Activated CD8-positive, alpha-beta T cell treated with anti-CD3 and anti-CD28 coated beads, Interleukin-2, amount 10 ng/mL, durations not matched to agents 7 days and 5 days (primary cell): ENCODE measurements at places on chromosomes 3 and 15.

DNA sequence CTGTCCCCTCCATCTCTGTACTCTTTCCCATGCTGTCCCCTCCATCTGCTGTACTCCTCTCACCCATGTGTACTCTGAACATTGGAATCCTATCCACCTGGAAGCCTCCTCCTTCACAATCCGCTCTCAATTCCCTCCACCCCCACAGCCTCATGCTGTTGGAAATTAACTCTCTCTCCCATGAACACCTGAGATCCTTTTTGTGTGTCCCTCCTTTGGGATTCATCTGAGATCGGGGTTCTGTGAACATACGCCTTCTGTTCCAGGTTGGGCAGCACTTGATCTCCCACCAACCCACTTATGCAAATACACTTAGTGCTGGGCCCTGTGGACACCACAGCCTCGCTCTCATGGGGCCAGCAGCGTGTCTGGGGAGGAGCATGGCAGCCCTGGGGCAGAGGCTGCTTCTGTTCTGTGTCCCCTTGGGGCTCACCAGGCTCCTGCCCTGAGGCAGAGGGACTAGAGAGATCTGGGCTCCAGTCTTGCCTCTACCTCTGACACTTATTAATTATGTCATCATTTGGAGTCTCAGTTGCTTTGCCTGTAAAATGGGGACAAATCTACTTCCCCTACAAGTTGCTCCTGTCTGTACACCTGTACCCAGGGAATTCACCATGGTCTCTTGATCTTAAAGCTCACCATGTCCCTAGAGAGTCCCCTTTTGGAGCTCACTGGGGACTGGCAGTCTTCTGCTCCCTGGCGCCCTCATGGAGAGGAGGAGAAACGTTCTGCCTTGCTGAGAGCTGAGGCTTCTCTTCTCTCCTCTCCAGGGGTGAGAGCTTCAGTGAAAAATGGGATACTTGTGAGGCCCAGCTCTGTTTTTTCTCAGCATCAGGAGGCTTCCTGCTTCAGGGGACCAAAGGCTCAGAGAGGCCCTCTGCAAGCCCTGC is 42.7 kb downstream of the ITGA11 start:
- no peak overlapping the region for H3K4me3 ChIP-seq
- H3K27ac ChIP-seq = peak overlapping the region; percentile 62
- peaks cover 25% of the 10 kb centered on the region for H3K4me1 ChIP-seq
- DNase-seq = no peak
- H3K27me3 ChIP-seq = peaks cover 22% of the 10 kb centered on the region

GRCh38 chr3:12901623-12902045 is 60.3 kb upstream of the RPL32 start:
- peaks cover 25% of the 10 kb centered on the region for H3K36me3 ChIP-seq
- H3K4me1 ChIP-seq = peaks cover 14% of the 10 kb centered on the region
- H3K27ac ChIP-seq = peak overlapping the region; percentile 4
- H3K4me3 ChIP-seq = no peak overlapping the region

DNA sequence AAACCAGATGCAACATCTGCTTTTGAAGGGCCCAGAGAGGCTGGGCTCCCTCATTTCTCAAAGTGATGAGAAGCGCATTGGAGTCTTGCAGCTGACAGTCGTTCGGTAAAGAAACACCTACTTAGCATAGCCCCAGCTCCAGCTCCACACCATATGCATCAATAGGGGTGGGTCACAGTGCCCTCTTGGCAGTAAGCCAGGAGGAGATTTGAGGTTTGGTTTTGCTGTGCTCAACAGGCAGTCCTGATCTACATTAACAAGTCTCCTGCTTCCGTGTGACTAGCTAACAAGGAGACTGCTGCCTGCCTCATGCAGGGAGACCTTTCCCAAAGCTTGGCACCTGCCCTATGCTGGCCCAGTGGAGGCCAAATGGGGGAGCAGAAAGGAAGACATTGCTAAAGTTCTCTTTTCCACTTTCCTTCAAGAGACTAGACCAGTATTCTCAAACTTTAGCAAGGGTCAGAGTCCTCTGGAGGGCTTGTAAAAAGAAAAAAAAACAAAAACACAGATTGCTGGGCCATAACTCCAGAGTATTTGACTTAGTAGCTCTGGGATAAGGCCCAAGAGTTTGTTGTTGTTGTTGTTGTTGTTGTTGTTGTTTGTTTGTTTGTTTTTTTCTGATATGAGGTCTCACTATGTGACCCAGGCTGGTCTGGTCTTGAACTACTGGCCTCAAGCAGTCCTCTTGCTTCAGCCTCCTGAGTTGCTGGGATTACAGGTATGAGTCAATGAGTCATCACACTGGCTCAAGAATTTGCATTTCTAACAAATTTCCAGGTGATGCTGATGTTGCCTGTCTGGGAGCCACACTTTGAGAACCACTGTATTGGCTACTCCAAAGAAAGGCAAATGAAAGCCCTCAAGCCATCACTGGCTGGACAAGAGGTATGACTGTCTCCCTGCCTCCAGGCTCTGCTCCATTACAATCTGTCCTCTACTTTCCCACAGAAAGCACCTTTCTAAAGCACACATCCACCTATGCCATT is 294.9 kb downstream of the RORA start:
- no peak overlapping the region for H3K27ac ChIP-seq
- H3K27me3 ChIP-seq = peaks cover 23% of the 10 kb centered on the region
- no peaks in the 10 kb centered on the region for H3K36me3 ChIP-seq
- H3K4me1 ChIP-seq = peaks cover 9% of the 10 kb centered on the region

- H3K4me1 ChIP-seq = peaks cover 3% of the 10 kb centered on the region
- DNase-seq = no peak
- no peak overlapping the region for H3K27ac ChIP-seq
- no peaks in the 10 kb centered on the region for H3K36me3 ChIP-seq
- peaks cover 11% of the 10 kb centered on the region for H3K27me3 ChIP-seq
Measured at GRCh38 chr3:115689928-115690327, 66.6 kb downstream of the GAP43 start.

DNA sequence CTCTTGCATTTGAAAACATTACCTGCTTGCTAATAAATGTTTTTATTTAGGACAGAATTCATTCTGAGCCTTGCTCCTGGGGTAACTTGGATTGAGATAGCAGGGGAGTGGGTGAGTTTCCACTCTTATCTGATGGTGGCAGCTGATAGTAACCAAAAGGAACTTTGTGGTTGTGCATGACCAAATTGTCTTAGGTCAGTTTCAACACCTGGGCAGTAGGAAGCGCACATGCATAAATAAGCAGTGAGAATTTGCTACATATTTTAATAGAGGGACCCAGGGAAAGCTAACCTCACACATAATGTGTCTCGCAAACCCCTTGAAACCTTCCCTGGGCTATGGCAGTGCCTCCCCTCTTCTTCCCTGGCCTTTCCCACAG is 65.4 kb upstream of the XCR1 start:
- H3K4me3 ChIP-seq = no peak overlapping the region
- H3K4me1 ChIP-seq = peaks cover 91% of the 10 kb centered on the region
- H3K36me3 ChIP-seq = peaks cover 36% of the 10 kb centered on the region
- H3K27me3 ChIP-seq = no peaks in the 10 kb centered on the region
- DNase-seq = no peak

DNA sequence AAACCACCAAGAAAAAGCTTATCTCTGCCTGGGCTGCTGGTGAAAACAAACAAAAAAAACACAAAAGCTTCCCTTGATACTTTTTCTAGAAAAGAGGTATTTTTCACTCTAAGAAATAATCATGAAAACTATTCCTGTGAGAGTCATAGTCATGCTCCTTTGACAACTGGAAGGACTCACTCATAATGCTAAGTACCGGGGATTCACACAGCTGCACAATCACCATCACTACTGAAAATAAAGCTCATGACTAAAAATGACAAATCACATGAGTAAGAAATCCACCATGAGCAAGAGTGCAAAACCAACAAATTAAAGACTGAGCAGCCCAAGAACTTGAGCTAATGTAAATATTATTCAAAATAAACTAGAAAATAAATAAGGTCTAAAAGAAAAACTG is 10.6 kb upstream of the POU1F1 start:
- peaks cover 8% of the 10 kb centered on the region for H3K27me3 ChIP-seq
- no peak overlapping the region for H3K4me3 ChIP-seq
- H3K4me1 ChIP-seq = no peaks in the 10 kb centered on the region
- no peak for DNase-seq
- H3K27ac ChIP-seq = no peak overlapping the region

DNA sequence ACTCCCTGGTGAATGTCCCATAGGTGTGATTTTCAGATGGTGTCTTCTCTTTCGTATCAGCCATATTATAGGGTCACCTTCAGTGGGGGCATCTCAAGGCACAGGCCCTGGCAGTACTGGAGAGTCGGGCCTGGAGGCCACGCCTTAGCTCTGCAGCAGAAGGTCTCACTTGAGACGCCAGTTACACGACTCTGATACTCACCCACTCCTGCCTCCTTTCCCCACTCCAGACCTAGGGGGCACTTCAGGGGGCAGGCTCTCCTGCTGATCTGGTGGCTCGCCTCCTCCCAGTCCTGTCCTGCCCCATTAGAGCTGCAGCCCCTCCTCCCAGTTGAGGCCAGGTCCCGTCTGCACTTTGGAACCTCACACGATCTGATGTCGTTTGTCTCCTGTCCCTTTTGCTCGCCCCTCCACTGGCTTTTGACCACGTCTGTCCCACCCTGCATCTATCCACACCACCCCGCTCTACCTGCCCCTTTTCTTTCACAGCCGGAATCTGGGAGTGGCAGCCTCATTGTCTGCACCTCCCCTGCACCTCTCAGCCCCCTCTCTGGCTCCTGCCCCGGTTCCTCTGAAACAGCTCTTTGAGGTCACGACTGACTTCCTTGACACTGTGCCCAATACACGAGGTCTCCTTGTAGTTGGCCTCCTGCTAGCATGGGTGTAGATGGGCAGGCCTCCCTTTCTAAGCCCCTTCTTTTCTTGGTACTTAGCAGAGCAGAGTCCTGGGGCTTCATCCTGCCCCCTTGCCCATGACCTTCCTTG is 181.9 kb downstream of the NSMCE3 start:
- no peaks in the 10 kb centered on the region for H3K27me3 ChIP-seq
- peaks cover 5% of the 10 kb centered on the region for H3K36me3 ChIP-seq
- DNase-seq = no peak
- peak overlapping the region; percentile 66 for H3K27ac ChIP-seq
